Upper lobe of left lung (tissue), 6 donors: ENCODE measurements at places on chromosomes 16 and 17. TPM values are rescaled to one million over a fixed set of nuclear protein-coding genes. Genes with fewer than 3 reads are reported as not detected.

Gene CA5A
- total RNA-seq = not detected

Gene GDPD3
- 17.8 TPM for total RNA-seq

Gene ZPBP2
- not detected for total RNA-seq

Gene EVPL
- total RNA-seq = 142 TPM

DNA sequence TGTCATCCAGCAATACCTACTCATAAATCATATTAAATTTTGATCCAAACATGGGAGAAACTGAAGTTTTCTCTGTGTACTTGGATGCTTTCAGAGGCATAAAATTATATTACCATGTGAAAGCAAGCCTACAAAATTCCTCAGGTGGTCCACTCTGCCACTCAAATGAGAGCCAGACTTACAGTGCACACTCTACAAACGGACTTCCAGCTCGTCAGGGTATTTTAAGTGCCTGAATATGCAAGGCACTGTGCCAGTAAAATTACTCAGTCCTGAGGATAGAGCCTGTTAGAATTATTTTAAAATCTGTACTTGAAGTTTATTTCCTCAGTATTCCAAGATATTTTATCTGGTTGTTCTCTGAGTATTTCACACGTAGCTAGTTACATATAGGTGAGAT lies 54.5 kb downstream of the TENT4B start:
- H3K36me3 ChIP-seq = peaks cover 6% of the 10 kb centered on the region
- no peak overlapping the region for H3K4me3 ChIP-seq
- peaks cover 48% of the 10 kb centered on the region for H3K4me1 ChIP-seq
- no peak for DNase-seq
- no peaks in the 10 kb centered on the region for H3K27me3 ChIP-seq
- H3K27ac ChIP-seq = no peak overlapping the region

DNA sequence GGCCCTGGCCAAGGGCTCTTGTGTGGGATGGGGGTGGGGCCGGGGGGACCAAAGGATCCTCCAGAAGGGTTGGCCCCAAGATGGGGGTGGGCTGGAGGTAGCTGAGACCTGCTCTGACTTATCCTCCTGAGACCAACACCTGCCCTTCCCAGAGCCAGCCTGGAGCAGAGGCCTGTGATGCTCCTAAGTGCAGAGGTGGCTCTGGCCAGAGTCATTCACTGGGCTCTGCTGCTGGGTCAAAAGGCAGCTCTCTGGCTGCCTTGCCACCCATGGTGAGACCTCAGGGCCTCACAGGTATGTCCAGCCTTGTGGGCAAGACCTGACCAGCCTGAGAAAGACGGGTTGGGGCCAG lies 393 bp downstream of the SERPINF2 start:
- H3K27ac ChIP-seq = no peak overlapping the region
- DNase-seq = no peak
- no peak overlapping the region for H3K4me3 ChIP-seq

- peaks cover 14% of the 10 kb centered on the region for H3K4me1 ChIP-seq
- H3K36me3 ChIP-seq = peaks cover 61% of the 10 kb centered on the region
- H3K27me3 ChIP-seq = no peaks in the 10 kb centered on the region
- DNase-seq = no peak
- H3K27ac ChIP-seq = no peak overlapping the region
These were observed 9.6 kb downstream of the UBTF start for GRCh38 chr17:44209786-44210341.
